Activated CD8-positive, alpha-beta memory T cell treated with anti-CD3 and anti-CD28 coated beads for 24 hours (primary cell): ENCODE measurements at places on chromosomes 1 and 21.

- DNase-seq, result no peak
Observed at GRCh38 chr1:151847867-151848596, 5.5 kb downstream of the THEM5 start.

DNA sequence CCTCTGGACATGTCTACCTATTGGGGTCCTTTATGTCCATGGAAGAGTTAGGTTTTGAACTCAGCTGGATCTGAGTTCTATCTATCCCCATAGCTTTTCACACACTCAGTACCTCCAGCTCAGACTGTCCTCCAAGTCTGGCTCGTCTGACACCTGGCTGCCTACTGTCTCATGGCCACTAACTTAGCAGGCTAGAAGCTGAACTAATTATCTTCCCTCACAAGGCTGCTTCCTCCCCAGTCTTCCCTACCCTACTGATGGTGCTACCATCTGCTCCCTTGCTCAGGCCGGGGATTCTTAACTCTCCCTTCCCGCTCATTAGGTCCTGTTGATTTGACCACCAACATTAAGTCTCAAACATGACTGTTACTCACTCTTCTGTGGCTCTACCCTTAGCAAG, 13.4 kb downstream of the VANGL2 start:
- DNase-seq, result no peak

DNA sequence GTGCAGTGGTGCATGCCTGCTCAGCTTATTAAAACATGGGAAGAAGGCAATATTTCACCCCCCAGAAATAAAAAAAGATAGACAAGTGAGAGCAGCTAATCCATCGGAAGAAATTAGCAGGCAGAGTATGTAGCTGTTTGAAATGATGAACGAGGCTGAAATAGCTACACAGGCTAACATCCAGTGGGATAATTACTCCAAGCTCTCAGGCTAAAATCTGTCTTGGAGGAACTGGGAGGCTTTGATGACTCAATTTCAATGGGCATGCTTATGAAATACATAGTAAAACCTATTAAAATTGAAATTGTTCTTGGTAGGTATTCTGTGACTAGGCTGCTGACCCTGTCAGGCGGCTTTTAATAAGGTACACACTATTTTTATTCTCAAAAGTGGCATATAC, 84.1 kb upstream of the RRP15 start:
- no peak for DNase-seq

- no peak for DNase-seq
Observed at GRCh38 chr1:224223819-224224714, 41.0 kb downstream of the DEGS1 start.

- no peak for DNase-seq
Observed at GRCh38 chr1:832136-832535, 91.6 kb upstream of the SAMD11 start.
